Left renal pelvis (tissue), 4 donors: ENCODE measurements at places on chromosomes 1 and 21. TPM values are rescaled to one million over a fixed set of nuclear protein-coding genes. Genes with fewer than 3 reads are reported as not detected.
A peak's percentile ranks its signal among the peaks of the same experiment; 100 is the strongest.

The C1QB gene
- polyA plus RNA-seq: 9.8 TPM

The ITLN1 gene
- polyA plus RNA-seq: 2.2 TPM

The LRRC53 gene
- polyA plus RNA-seq: not detected

The CFAP107 gene
- polyA plus RNA-seq: 1.7 TPM

The KCTD3 gene
- polyA plus RNA-seq: 76.3 TPM

The CADM3 gene
- 0.08 TPM for polyA plus RNA-seq

The S100A7A gene
- polyA plus RNA-seq: not detected

The HHIPL2 gene
- 0.44 TPM for polyA plus RNA-seq

The FCRLB gene
- polyA plus RNA-seq: 6.0 TPM

The CHI3L1 gene
- 0.71 TPM for polyA plus RNA-seq

DNA sequence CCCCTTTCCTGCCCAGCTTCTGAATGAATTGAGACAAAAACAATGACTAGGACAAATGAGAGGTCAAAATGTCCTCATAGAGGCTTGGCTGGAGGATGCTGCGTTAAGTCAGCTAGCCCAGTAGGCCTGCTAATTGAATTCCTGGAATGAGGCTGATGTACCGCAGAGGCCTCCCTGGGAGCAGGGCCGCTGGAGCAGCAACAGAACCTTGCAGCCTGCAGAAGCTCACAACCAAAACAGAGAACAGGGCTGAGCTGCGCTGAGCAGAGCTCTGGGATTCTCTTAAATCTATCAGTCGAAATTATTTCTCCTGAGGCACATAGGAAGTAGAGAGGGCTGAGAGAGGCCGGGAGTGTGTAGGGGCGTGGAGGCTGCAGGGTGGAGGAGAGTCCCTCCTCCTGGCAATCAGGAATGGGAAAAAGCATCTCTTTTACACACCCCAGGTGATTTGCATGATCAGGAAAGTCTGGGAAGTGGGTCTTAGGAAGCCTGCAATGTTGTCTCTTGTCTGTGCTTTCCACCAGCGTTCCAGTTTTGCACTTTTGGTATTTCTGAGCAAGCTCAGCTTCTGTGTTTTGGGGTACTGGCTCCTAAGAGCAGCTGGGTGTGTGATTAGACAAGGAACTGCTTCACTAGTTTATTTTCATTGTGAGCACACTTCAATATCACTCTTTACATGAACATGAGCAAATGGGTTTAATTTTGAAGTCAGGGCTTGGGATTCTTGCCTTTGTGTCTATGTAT, 66.5 kb downstream of the RYR2 start:
- no peak for DNase-seq

DNA sequence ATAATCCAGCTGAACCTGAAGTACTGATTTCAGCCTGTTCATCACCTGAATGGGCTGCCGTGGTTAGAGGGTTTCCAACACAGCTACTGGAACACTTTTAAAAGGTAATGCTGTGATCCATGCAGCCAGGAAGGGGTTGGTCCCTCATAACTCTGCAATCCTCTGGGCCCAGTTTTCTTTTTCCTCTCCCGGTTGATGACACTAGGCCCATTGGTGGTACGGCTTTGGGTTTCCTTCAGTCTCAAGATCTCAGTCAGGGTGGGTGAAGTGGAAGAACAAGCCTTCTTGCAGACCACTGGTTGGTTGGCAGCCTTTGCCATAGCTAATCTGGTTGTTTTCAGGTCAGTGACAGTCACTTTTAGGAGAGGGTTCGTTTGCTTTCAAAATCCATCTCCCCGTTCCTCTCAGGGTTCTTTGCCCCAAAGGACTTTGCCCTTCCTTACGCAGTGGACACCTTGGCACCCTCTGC, 502 bp upstream of the SLC35A3 start:
- no peak for DNase-seq

DNA sequence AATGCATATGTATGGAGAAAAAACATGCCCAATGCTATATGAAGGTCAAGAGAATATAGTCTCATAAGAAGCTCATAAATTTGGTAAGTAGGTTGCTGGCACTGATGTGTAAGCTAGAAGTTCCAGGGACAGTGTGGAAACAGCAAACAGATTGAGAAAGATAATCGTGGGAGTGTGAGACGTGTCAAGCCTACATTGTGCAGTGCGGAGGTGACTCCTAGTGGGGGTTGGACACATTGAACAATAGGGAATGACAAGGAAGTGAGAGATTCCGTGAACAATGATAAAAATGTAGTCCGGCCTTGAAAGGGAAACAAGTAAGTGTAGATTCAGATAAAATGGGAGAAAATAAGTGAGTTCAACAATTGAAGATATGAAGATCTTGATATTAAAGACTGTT, 788.4 kb upstream of the PRMT6 start:
- no peak for DNase-seq

DNA sequence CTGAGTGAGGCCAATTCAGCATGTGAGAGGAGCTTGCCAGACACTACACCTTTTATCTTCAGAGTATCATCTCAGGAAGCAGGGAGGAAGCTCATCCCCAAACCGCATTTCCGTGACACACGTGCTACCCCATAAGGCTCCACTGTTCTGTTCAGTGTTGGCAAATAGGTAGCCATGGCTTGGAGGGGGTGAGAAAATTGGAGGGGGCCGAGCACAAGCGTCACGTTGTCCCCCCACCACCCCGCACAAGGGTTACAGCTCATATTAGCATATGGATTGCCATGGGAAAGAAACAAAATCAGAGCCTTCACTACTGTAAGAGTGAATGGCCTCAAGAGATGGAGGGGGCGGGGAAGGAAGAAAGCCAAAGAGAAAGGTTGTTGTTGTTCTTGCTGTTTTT, 46.7 kb downstream of the OLIG1 start:
- DNase-seq: no peak

- no peak for DNase-seq
Measured at GRCh38 chr1:161266202-161266601, 7.7 kb downstream of the PCP4L1 start.

DNA sequence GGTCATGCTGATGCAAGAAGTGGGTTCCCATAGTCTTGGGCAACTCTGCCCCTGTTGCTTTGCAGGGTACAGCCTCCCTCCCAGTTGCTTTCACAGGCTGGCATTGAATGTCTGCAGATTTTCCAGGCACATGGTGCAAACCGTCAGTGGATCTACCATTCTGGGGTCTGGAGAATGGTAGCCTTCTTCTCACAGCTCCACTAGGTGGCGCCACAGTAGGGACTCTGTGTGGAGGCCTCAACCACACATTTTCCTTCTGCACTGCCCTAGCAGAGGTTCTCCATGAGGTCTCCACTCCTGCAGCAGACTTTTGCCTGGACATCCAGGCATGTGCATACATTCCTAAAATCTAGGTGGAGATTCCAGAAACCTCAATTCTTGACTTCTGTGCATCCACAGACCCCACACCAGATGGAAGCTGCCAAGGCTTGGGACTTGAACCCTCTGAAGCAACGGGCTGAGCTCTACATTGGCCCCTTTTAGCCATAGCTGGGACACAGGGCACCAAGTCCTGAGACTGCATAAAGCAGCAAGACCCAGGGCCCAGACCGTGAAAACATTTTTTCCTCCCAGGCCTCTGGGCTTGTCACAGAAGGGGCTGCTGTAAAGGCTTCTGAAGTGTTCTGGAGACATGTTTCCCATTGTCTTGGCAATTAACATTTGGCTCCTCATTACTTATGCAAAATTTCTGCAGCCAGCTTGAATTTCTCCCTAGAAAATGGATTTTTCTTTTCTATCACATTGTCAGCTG, 466.2 kb upstream of the PBX1 start:
- no peak for DNase-seq

GRCh38 chr1:193241132-193241827, 54.9 kb upstream of the B3GALT2 start:
- DNase-seq: no peak

GRCh38 chr1:159009704-159010361, at the start of gene IFI16:
Gene IFI16 (plus strand): TSS chr1:159009907. CDS start chr1:159014681, 4,774 bp downstream.
- DNase-seq: peak; percentile 65

GRCh38 chr1:23638786-23639241, 52.8 kb upstream of the RPL11 start:
- DNase-seq: no peak

GRCh38 chr21:44752671-44753235, 41.4 kb upstream of the TSPEAR start:
- no peak for DNase-seq

DNA sequence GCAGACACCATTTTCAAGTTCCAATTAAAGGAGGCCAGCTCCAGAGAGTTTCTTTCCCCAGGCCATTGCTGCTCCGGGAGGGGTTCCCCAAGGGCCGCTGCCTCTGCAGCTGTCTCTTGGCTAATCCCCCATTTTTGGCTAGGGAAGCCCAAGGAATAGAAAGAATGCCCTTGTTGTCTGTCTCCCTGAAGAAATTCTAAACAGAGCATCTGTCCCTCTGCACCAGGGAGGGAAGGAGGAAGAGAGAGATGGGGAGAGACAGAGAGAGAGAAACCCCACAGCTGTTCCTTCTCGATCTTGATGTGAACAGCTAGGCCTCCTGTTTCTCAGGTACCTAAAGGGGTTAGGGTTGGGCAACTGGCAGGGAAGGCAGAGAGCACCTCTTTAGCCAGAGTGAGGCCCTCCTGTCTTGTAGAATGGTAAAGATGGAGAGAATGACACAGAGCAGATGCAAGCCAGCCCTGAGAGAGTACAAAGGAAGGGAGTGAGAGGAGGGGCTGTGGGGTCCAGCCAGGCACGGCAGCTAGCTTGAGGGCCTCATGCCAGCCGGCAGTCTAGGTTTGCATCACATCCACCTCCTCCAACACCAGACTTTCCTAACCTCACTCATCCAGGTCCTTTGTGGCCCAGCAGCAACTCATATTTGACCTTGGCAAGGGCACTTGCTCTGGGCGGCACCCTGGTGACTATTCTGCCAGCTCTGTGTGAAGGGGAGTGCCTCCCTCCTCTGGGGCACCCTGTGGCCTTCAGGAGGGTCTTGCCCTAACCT, 13.1 kb downstream of the OPTC start:
- no peak for DNase-seq

GRCh38 chr1:217717959-217718358, 86.8 kb downstream of the SPATA17 start:
- DNase-seq: no peak

DNA sequence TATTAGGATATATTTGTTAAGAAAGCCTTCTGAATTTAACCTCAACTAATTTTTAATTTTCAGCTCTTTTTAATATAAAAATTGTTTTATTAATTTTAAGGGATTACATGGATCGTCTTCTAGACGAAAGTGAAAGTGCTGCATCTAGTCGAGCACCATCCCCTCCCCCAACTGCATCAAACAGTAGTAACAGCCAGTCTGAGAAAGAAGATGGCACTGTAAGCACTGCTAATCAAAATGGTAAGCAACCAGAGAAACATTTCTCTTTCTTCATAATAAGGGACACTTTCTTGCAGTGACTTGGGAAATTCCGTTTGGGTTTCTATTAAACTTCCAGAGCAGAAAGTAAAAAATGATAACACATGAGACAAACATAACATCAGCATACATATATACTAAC, 56.9 kb downstream of the MIER1 start:
- no peak for DNase-seq

DNA sequence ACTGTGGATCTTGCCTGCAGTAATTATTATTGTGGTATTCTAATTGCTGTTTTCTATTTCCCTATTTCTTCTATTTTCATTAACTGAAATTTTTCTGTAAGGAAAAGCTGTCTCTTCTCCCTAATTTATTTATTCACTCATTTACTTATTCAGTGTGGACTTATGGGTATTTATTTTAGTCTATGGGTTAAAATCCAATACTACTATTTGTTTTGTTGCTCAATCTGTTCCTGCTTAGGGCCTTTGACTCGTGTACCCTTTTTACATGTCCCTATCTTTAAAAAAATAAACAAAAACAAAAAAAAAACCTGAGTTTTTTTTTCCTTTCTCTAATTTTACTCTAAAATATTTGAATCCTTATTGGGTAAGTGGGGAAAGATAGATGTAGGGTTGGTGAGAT, 166.2 kb upstream of the IVNS1ABP start:
- DNase-seq: no peak

- no peak for DNase-seq
Measured at GRCh38 chr1:1432274-1432950, 3.1 kb upstream of the VWA1 start.

DNA sequence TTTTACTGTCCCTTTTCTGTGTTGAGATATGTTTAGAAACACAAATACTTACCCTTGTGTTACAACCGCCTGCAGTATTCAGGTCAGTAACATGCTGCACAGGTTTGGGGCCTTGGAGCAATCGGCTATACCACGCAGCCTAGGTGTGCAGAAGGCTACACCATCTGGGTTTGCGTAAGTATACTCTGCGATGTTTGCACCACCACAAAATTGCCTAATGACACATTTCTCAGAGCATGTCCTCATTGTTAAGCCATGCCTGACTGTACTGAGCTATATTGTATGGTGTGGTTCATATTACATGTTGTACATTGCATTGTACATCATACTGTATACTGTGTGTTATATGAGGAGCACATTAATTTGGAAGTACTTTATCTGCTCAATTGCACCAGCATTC, 247.4 kb downstream of the RHOU start:
- DNase-seq: no peak

- no peak for DNase-seq
Measured at GRCh38 chr1:234586304-234586703, 23.7 kb downstream of the IRF2BP2 start.

- no peak for DNase-seq
Measured at GRCh38 chr1:178354816-178355215, 141.9 kb downstream of the CLEC20A start.

DNA sequence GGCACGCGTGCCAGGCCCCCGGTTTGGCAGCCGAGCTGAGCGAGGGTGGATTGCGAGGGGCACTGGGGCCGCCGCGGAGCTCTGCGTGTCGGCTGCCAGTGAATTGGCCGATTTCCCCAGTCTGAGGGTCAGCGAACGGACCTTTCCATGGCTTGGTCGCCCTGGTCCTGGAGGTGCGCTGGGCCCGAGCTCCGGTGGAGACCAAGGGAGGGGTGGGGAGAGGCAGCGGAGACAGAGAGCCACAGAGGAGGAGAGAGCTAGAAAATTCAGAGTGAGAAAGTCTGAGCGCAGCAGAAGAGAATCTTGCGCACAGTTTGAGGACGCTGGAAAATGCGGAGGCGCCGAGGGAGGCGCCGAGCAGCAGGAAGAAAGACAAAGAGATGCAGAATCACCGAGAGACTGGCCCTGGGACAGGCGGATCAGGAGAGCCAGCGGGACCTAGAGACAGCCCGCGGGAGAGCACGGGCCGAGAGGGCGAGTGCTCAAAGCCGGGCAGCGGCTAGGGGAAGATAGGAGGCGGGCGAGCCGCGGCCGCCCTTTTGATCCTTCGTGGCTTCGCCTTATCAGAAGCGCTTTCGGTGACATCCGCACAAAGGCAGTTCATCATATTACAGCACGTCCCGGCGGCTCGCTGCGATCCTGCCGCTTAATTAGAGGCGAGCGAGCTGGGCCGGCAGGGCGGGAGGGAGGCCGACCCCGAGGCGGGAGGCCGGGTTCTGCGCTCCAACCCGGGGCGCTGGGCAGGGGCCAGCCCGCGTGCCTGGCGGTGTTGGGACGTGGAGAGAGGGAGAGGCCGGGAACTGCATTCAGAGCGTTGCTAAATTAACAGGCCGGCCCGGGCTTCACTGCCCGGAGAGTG, 12.7 kb downstream of the PAX7 start:
- DNase-seq: no peak

- no peak for DNase-seq
Measured at GRCh38 chr1:85911742-85912141, 203.5 kb upstream of the ZNHIT6 start.
